NCI-H2171 treated with DMSO at 0.1 percent for 48 hours (cell line): ENCODE measurements at places on chromosomes 7 and 10.

GRCh38 chr10:61452655-61453641, at the start of gene TMEM26:
Gene TMEM26, minus strand, starts transcription at chr10:61453381. Its CDS starts 300 bp downstream, at chr10:61453081.
- DNase-seq = no peak

GRCh38 chr7:125061776-125062397, 132.3 kb upstream of the POT1 start:
- peak; percentile 67 for DNase-seq

DNA sequence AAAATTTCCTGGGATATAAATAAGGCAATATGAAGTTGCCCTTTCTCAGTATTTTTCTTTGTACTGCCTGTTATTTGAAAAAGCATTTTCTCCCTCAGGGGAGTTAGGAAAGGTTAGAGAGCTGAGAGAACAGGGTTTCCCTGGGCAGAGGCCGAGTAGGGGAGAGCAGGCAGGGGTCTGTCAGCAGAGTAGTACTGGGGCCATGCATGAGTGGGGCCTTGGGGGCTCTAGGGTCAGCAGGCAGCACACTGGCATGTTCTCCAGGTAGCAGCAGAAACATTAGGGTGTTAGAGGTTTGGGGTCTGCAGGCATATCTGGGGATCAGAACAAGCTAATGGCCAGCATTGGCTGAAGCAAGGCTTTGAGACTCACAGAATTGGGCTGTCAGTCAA, 56.4 kb downstream of the KLRG2 start:
- no peak for DNase-seq

DNA sequence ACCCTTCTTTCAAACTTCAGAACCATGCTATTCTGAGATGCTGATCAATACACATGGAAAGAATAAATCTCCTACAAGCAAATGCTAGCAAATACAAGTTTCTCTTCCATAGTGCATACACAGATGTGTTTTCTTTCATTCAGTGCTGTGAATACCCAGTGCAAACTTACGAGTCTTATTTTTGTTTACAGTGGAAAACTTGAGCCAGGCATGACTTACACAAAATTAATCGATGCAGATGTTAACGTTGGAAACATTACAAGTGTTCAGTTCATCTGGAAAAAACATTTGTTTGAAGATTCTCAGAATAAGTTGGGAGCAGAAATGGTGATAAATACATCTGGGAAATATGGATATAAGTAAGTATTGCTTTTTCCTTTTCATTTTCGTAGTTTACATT, 48.8 kb downstream of the PNLIPRP3 start:
- DNase-seq = no peak

DNA sequence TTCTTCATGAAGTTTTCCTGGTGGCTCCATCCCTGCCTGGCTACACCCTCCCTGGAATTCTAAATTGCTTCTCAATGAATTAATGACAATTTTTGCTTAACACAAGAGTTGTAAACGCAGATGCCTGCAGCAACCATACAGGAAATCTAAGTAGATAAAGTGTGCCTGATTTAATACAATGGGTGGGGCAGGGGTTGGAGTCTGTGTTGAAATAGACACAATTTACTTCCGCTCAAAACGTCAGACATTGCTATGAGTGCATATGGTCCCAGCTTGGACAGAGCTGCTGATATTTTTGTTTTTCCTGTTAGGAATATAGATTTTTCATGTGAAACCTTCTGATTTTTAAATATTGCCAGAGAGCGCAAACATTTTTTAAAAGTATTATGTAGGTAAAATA, 1235.0 kb upstream of the SORCS1 start:
- DNase-seq = no peak

GRCh38 chr10:113590581-113590980, 37.7 kb downstream of the HABP2 start:
- no peak for DNase-seq

DNA sequence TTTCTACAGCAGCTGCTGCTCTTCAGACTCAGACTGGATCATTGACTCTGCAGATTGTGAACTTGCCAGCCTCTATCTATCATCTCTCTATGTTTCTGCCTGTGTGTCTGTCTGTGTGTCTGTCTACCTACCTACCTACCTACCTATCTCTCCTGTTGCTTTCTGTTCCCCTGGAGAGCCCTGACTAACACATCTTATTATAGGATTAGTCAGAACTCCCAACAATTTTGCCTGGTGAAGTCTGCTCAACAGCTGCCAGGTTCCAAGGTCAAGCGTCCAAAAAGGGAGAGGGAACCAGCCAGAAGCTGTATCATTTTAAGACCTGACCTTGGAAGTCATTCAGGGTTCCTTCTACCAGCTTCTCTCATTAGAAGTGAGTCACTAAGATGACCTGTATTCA, 579.0 kb upstream of the DPP6 start:
- no peak for DNase-seq

DNA sequence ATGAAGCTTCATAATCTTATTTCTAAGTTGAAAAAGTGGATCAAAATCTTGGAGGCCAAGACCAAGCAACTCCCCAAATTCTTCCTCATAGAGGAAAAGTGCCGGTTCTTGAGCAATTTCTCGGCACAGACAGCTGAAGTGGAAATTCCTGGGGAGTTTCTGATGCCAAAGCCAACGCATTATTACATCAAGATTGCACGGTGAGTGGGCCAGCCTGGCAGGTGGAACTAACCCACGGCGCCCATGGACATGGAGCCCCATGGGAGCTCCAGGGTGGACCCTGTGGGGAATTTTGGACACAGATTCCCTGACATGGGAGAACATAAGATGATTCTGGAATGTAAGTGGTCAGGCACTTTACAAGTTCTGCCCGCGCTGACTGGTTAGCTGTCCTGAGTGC, 125.9 kb downstream of the TRRAP start:
- no peak for DNase-seq

DNA sequence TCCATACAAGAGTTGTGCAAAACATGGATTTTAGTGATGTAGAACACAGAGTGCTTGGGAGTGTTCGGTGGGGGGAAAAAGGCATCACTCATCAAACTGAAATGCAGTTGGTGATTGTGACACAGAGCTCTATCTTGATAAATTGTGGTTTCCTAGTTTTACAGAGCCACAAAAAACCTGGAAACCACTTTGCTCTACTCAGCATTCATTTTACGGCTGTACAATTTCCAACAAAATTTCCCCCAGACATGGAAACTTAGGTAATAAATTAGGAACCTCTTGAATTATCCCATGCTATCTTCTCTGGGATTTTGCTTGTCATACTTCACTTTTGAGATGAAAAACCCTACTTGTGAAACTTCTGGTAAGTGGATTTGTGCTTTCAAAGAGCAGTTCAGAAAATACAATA, 614.9 kb upstream of the FZD8 start:
- DNase-seq = no peak

DNA sequence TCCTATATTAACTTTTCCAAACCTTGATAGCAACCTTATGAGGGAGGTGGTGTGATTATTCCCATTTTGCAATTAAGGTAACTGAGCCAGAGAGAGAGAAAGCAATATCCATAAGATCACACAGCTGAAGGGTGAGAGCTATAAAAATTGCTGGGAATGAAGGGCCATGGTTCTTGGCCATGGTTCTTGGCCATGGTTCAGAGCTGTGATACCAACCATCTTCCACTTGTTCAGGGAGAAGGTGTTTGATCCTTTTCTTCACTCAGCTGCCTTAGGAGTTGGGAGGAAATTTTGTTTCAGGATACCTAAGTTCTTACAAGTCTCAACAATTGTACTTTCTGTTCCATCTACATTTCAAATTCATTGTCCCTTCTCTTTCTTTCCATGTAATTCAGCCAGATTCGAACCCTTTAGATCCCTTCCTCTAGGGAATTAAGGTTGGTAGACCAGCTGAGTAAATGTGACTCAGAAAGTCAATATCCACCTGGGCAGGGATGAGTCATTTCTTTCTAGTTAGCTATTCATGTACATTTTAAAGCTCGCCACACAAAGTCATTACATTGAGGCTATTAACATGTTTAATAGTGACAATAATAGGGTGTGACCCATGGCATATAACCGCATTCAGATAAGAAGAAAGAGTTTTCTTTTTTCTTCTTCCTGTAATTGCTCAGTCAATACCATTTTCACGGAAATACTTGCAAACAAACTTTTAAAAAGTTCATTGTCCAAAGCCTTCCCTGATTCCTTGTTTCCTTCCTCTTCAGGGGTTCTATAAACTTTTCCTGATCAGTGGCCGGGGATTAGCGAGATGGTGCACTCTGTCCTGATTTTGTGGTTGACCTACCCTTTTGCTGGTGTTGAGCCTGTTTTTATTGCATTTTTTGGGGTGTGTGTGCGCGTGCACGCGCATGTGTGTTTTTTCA, 143.4 kb downstream of the TCF7L2 start:
- no peak for DNase-seq

- peak; percentile 32 for DNase-seq
Observed at GRCh38 chr10:75971402-75972211, 540.2 kb downstream of the LRMDA start.
